Midbrain (tissue), 1 donor: ENCODE measurements at places on chromosomes 1 and 21.

- DNase-seq: no peak
Measured at GRCh38 chr1:168477792-168478191, 66.0 kb downstream of the XCL2 start.

- DNase-seq: no peak
Measured at GRCh38 chr1:54645806-54646676, 4.5 kb downstream of the MROH7 start.

DNA sequence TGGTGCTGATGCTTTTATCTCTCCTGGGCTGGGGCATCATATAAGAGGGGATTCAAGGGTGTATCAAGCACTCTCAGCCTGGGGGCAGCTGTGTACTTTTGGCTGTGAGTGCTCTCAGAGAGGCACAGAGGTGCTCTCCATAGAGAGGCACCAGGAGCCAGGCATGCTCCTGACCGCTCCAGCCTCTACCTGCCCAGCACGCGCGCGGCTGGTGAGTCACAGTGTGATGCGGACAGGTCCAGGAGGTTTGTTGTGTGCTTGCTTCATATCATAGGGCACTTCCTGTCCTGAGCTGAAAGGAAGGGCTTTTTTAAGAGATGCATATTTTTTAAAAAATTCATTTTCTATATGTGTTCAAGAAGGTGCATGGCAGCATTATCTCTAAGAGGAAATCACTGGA is 93.6 kb upstream of the BCAR3 start:
- no peak for DNase-seq

- no peak for DNase-seq
Measured at GRCh38 chr1:165259236-165259635, 97.3 kb downstream of the LMX1A start.

DNA sequence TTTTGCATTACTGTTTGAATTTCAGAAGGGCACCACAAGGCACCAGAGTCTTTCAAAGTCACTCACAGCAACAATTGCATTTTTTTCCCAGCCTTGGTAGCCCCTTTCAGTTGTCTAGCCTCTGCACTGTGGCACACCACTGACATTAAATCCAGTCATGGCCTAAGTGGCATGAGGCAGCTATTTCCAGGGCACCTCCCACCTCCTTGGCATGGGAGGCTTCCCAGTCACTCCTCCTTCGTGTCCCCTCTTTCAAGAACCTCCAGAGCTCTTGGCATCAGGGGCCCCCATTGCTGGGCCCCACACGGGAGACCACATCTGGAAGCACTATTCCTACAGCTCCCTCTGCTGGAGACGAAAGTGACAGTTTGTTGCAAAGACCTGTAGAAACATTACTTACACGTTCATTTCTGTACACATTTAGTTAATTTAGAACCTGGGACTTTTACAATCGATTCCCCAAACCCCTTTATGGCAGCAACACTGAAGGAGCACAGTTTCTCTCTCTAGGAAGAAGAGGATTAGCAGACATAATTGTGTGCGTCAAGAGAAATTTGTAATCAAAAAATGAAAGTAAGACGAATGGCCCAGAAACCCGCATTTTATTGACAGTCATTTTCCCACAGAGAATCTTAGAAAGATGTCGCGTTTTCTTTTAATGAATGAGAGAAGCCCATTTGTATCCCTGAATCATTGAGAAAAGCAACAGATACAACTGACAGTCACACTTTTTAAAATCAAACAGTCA is 5.7 kb upstream of the CHD5 start:
- peak; percentile 2 for DNase-seq
